Natural killer cell treated with Interleukin-12 subunit alpha and Interleukin-12 subunit beta and Interleukin-15 and Interleukin-18, amount 100 ng/mL, for 72 hours (primary cell): ENCODE measurements at places on chromosomes 3 and 15. TPM values are rescaled to one million over a fixed set of nuclear protein-coding genes. Genes with fewer than 3 reads are reported as not detected.

DNA sequence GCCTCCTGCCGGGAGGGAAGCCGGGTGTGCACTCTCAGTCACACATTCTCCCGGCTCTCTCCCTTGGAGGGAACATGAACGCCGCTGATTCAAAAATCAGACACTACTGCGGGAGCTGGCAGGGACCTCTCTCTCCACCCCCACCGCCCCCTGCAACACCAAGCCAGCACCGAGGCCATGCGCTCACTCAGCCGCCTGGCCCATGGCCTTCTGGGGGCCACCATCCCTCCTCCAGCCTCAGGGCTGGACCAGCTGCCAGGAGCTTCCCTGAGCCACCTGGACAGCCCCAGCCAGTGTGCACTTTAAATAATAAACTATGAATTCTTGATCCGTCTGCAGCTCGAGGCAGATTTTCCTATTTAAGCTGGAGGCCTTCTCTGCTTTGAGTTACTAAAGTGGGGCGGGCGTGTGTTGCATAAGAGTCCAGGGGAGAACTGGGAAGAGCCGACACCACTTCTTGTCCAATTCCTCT, 30.6 kb downstream of the ADAMTS17 start:
- DNase-seq = no peak

The LRTM1 gene
- total RNA-seq = not detected

DNA sequence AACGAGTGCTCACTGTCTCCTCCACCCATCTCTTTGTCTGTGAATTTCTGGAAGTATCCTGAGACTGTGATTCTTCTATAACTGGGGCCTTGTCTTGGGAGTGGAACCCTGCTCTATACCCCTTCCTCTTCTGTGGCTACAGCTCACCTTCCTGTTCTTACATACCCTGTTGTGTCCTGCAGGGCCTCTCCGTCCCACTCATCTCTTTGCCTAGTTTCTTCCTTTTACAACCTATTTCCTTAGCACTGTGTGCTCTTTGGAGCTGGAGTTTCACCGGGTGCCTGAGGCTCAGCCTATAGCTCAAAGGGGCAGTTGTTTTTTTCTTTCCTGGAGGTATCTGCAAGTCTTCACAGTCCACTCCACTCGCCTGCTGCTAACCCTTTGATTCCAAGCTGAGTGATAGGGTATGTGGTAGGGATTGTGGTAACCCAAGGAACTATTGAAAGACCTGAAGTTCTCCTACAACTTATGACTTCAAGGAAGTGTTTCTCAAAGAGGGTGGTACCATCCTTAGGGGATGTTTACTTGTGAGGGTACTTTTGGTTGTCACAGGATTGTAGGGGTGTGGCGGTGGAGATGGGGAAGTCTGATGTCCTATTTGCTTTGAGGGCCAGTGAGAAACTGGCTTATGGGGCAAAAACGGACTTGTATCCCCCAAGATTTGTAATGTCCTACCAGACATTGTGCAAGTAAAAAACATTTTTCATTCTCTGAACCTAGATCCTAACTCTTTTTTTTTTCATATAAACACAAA, 66.6 kb upstream of the ARL8B start:
- DNase-seq = no peak

DNA sequence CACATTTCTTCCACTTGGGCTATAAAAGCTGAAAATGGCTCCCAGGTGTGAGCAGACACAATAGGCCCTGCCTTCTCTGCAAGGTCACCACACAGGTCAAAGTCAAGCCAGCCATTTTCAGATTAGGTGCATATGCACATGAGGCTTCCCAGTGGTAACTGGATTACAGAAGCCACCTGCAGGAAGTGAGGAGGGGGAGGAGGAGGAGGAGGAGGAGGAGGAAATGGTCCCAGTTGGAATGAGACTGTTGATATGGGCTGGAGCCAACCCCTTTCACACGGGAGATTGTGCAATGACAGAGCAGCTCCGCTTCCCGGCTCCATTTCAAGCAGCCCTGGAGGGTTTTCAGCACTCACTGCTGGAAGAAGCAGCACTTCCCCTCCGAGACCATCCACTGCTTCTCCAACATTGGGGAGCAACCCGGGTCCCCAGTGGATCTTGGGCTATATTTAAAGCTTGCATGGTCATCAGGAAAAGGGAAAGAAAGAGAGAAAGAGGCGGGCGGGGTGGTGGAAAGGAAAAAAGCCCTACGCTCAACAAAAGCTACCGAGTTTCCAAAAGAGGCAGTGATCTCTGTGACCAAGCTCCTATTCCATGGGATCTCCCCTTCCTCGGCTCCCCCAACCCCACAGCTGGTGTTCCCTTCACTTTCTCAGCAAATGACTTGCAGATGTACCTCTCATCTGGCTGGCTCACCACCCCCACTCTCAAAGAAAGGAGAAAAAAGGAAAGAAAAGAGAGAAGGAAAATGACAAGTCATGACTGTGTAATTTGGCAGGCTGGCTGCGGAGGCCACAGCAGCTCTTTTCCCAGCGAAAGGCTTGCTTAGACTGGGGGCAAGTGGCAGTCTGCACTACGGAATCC, 58.3 kb downstream of the LRIG1 start:
- DNase-seq = no peak

DNA sequence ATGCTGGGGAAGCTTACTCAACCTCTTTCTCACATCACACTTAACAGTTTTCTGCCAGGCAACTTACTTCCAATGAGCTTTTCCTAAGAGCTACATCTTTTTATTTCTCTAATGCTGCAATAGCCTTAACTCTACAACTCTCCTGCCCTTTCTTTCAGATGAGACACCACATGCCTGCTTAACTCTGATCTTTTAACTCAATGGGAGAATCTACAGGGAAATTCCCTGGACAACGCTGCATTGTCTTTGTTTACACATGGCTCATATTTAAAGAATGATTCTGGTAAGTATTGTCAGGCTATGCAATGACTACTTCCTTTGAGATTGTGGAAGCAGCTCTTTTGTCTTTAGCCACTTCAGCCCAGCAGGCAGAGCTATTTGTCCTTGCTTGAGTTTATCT, 353.1 kb upstream of the BCHE start:
- no peak for DNase-seq

The SAMMSON gene
- total RNA-seq = not detected
